Fibroblast of the aortic adventitia (primary cell): ENCODE measurements at places on chromosomes 2 and 18.

DNA sequence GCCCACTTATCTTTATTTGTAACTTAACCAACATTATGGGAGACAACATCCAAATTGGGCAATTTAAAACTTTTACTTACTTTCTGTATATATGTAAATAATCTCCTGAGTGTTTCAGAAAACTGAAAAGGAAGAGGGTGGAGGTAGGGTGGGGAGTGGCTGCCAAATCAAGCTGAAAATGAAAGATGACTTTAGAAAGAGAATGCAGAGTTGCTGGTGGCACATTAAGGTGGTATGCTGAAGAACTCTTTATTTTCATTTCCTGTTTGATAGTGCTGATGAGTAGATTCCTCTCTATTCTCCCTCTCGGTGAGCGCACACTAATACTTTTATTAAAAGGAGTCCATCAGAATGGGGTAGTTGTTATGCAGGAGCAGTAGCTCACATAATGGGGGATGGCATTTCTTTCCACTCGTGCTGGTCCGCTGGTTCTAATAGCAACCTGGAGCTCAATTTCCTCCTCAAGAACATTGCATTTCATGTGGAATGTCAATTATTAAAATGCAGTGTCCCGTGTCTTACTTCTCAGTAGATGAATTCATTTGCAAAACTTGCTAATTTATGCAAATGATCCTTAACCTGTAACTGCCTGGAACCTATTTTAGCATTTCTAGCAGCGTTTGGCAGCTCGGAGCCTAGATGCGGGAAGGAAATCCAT, 466.9 kb upstream of the HNRNPA3 start:
- DNase-seq, result no peak

DNA sequence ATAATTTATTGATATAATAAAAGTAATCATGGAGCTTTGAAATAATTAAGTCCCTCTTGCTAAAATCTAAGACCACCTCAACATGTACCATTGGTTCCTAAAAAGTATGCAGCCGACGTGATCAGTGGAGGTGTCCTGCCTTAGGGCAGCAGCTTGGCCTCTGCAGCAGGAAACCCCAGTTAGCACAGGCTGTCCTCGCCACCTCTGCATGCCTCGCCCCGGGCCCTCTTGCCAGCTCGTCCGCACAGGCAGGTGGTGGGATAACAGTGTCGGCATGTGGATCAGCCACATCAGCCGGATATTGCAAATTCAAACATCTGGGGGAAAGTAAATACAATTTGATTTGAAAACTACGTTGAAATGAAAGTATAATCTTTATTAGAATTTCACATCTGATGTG, 22.9 kb downstream of the COA5 start:
- DNase-seq, result no peak

DNA sequence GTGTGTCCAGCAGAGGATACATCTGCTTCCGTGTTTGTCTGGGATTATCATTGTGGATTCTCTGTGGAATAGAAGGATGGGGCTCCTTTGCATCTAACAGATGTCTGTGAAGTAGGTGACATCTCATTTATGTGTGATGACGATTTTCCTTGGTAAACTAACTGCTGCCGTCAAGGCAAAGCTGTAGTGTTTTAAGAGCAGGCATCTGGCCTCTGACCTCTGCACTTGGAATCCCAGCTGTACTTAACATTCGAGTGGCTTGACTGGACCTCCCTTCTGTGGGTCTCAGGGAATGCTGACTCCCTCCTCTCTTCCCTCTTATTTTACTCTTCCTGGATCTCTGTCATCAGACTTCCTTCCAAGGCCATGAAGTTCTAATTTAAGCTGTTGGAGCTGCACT, 56.4 kb downstream of the DCDC2C start:
- no peak for DNase-seq

GRCh38 chr2:229578052-229578846, 136.1 kb downstream of the DNER start:
- no peak for DNase-seq

- no peak for DNase-seq
Observed at GRCh38 chr2:75612108-75612861, 34.3 kb upstream of the MRPL19 start.

DNA sequence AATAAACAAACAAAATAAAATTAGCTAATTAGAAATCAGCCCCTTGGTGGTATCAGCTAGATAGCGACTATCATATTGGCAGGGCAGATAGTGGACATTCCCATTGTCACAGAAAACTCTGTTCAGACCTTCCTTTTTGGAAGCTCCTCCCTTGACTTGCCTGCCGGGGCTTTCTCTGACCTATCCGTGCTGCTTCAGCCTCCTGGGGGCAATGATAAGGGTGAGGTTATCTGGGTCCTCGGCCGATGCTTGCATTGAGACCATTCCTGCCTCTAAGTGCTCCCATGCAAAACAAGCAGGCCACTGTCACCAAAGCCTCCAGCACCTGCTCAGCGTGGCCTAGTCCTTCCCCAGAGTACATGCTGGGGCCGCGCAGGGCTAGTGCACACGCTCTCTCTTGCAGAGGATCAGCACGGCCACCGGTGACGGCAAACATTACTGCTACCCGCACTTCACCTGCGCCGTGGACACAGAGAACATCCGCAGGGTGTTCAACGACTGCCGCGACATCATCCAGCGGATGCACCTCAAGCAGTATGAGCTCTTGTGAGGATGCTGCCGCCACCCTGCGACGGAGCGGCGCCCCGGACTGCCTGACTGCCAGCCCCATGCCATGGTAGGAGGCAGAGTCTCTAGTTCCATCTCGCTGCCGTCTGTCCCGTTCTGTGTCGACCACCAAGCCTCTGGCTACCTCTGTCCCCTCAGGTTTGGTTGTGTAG, 27.4 kb downstream of the MPPE1 start:
- no peak for DNase-seq

DNA sequence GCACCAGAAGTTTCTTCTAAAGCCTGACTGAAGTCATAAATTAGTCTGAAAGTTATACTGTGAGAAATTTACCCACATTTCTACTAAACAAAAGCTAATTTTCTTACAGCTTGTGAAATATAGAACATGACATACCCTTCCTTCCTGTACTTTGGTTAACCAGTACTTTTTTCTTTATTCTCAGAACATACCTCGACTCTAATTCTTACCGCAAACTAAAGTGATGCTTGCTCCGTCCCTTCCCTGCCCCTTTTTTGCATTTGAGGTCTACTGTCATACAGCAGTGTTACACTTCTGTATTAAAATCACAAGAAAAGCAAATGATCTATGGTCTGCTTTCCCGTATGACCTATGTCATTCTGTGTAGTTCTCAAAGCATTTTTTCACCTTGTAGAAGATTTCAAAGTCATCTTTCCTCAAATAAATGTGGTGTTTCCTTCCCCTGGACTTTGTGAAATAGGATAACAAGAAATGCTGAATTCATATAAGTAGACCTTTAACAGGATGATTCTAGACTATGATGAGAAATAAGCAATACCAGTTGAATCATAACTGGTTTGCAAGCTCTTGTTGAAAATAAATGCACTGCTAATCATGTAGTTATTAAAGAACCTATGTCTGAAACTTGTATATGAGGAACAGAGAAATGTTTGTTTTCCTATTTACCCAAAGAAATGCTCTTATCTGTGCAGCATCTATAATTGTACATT, 30.4 kb downstream of the CYTIP start:
- DNase-seq, result no peak

DNA sequence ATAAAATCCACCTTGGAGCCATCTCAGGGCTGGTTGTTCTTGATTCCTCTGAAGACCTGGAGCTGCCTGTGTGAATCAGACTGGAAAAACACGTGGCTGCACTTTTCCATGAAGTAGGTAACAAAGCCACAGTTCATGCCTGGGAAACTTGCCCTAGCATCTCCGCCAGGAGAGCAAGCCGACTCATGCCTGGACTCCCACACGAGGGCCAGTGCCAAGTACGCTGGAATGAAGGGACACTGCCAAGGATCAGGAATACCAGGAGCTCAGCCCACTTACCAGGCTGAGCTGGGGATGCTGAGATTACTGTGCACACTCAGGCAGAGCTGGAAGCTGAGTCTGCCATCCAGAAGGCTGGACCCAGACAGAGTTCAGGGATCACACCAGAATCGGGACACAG, 10.9 kb upstream of the FHL2 start:
- peak; percentile 100 for DNase-seq

GRCh38 chr2:23100406-23100805, 284.6 kb upstream of the KLHL29 start:
- DNase-seq, result no peak

- peak; percentile 63 for DNase-seq
Observed at GRCh38 chr2:180978903-180979748, 1.3 kb upstream of the UBE2E3 start.

- DNase-seq, result peak; percentile 10
Observed at GRCh38 chr18:32576296-32576916, 105.7 kb upstream of the GAREM1 start.

DNA sequence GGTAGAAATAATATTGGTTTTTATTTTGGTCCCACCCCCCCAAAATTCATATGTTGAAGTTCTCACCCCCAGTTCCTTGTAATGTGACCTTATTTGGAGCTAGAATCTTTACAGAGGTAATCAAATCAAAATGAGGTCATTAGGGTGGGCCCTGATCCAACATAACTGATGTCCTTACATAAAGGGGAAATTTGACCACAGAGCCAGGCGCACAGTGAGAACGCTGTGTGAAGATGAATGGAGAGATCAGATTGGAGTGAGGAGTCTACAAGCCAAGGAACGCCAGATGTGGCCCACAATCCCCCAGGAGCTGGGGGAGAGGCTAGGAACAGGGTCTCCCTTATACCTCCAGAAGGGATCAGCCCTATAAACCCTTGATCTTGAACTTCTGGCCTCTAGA, 31.6 kb upstream of the TRIB2 start:
- no peak for DNase-seq

- DNase-seq, result peak; percentile 61
Observed at GRCh38 chr18:44887227-44887631, 206.5 kb downstream of the SETBP1 start.

- no peak for DNase-seq
Observed at GRCh38 chr2:10059016-10059351, 15.6 kb downstream of the KLF11 start.

- no peak for DNase-seq
Observed at GRCh38 chr2:176501617-176502016, 232.4 kb downstream of the MTX2 start.

- no peak for DNase-seq
Observed at GRCh38 chr2:32787207-32787606, 159.4 kb downstream of the TTC27 start.

- no peak for DNase-seq
Observed at GRCh38 chr2:46855805-46856204, 59.8 kb downstream of the MCFD2 start.

DNA sequence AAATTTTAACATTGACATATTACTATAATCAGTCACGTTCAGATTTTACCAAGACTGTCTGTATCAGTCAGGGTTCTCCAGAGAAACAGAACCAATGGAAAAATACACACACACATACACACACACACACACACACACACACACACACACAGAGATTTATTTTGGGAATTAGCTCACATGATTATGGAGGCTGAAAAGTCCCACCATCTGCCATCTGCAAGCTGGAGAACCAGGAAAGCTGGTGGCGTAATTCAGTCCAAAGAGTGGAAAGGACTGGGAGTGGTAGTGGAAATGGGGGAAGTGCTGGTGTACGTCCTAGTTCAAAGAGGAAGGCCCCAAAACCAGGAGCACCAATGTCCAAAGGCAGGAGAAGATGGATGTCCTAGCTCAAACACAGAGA, 166.4 kb downstream of the AKAIN1 start:
- no peak for DNase-seq

DNA sequence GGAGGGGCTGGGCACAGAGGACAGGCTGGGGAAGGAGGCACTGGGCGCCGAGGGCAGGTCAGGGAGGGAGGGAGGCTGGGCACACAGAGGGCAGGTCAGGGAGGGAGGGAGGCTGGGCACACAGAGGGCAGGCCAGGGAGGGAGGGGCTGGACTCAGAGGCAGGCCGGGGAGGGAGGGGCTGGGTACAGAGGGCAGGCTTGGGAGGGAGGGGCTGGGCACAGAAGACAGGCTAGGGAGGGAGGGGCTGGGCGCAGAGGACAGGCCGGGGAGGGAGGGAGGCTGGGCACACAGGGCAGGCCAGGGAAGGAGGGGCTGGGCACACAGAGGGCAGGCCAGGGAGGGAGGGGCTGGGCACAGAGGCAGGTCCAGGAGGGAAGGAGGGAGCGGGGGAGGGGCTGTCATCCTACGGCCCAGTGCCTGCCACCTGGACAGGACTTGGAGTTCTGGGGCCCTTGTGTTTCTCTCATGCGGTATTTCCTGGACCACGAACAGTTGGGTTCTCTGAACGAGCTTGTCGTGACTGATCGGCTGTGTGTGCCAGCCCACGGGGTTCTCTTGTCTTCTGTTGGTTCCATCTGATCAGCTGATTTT, 46.7 kb upstream of the KCNG2 start:
- DNase-seq, result no peak

DNA sequence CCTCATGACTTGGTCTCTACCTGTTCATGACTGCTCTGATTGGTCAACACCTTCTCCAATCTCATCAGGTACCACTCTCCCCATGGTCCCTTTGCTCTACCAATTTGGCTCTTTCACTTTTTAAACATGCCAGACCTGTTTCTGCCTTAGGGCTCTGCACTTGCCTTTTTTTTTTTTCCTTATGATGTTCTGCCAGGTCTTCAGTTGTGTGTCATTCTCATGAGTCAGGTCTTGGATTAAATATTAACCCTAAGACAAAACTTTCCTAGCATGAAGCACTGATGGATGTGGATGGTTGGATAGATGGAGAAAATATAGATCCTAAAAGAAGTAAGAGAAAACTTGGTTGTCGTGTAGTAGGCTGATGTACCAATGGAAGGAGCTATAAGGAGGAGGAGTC, 219.3 kb downstream of the TTC32 start:
- DNase-seq, result peak; percentile 35
